Camera-type eye (tissue), 1 donor: ENCODE measurements at places on chromosomes 4 and X. TPM values are rescaled to one million over a fixed set of nuclear protein-coding genes. Genes with fewer than 3 reads are reported as not detected.

Gene PTPN13
- 248 TPM for total RNA-seq

Gene CLGN
- 22.5 TPM for total RNA-seq

Gene GAGE12J
- not detected for total RNA-seq

Gene CXCL10
- total RNA-seq = 1.4 TPM

Gene SOX3
- 2.1 TPM for total RNA-seq

Gene LNX1
- 12.3 TPM for total RNA-seq

Gene SLC35A2
- total RNA-seq = 9.0 TPM

Gene GLOD5
- not detected for total RNA-seq

Gene SLC49A3
- total RNA-seq = 3.5 TPM

Gene TLR2
- 8.7 TPM for total RNA-seq

Gene TENM3
- 88.6 TPM for total RNA-seq

Gene TMEM150C
- 24.6 TPM for total RNA-seq

Gene PPP1R3F
- total RNA-seq = 9.8 TPM

Gene UGT2B10
- total RNA-seq = not detected

Gene F8A3
- 3.1 TPM for total RNA-seq

Gene COX18
- 29.0 TPM for total RNA-seq

Gene MAGEB1
- total RNA-seq = not detected

Gene TMSB15C
- total RNA-seq = 12.6 TPM

Gene CSAG3
- total RNA-seq = not detected

Gene KCTD8
- 9.3 TPM for total RNA-seq

Gene CRLF2
- not detected for total RNA-seq

Gene FRAS1
- total RNA-seq = 23.5 TPM

Gene ZNF630
- 12.4 TPM for total RNA-seq

Gene TBL1X
- 27.8 TPM for total RNA-seq

Gene FHDC1
- total RNA-seq = 9.0 TPM

Gene XAGE3
- not detected for total RNA-seq

Gene SCRG1
- 0.60 TPM for total RNA-seq

Gene BTK
- 3.1 TPM for total RNA-seq
